ENCODE measurements at places on chromosomes 1 and 21.

DNA sequence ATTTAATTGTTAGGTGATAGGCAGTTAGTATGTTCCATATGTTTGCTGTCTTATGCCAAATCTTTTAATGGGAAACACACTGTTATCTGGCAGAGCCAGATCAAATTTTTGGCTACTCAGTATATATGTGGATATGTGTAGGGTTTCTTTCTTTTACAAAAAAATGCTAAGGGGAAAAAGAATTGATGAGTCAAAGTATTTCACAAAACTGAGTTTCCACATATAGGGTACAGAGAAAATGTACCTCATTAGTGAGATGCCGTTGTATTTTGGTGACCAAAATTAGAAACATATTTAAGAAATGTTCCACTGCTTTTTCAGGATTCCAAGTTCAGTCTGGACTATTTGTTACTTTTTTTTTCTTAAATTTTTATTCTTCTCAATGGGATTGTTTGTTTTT is 201.2 kb upstream of the PTGFR start:
- no peak for DNase-seq

DNA sequence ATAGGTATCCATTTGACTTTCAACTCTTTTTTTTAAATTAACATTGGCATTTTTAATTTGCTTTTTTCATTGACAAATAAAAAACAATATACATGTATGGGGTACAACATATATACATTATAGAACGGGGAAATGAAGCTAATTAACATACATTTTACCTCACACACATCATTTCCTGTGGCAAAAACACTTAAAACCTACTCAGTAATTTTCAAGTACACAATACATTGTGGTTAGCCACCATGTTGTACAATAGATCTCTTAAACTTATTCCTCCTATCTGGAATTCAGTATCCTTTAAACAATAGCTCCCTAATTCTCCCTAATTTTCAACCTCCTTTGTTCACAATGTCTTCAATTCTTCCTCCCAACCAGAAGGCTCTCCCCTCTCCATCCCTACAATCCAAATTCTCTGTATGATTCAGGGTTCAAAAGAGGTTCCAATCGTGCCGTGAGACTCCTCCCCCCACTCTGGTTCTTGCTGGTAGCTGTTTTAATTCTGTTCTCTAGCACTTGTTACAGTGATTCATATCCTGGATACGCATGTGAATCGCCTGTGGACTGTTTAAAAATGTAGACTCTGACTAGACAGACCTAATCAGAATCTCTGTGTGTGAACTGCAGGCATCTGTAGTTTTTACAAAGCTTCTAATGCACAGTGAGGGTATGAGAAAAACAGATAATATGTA is 87.6 kb upstream of the DUSP10 start:
- no peak for DNase-seq

GRCh38 chr21:19340954-19341353 is 937.4 kb upstream of the TMPRSS15 start:
- no peak for DNase-seq

- DNase-seq = no peak
These were observed 135.3 kb upstream of the PRMT6 start for GRCh38 chr1:106921186-106921585.

- no peak for DNase-seq
These were observed 93.9 kb upstream of the BMP8A start for GRCh38 chr1:39397487-39397886.

DNA sequence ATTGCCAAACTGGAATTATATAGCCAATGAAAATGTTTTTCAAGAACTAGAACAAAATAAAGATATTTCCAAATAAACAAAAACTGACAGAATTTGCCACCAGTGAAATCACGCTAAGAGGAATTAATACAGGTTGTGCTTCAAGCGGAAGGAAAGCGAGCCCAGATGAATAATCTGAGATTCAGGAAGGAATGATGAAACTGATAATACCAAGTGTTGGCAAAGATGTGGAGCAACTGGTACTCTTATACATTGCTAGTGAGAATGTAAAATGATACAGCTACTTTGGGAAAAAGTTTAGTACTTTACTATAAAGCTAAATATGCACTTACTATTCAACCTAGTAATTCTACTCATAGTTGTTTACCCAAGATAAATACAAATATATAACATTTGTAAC is 30.8 kb upstream of the GUCA2B start:
- no peak for DNase-seq
